ENCODE measurements at places on chromosomes 7 and 10. TPM values are rescaled to one million over a fixed set of nuclear protein-coding genes. Genes with fewer than 3 reads are reported as not detected.

GRCh38 chr7:71560354-71560995 lies 428.5 kb downstream of the GALNT17 start:
- no peaks in the 10 kb centered on the region for H3K4me1 ChIP-seq
- no peaks in the 10 kb centered on the region for H3K36me3 ChIP-seq
- no peak overlapping the region for H3K4me3 ChIP-seq
- no peak overlapping the region for H3K27ac ChIP-seq
- H3K27me3 ChIP-seq, result no peaks in the 10 kb centered on the region

GRCh38 chr7:24227603-24228359 lies 56.2 kb upstream of the NPY start:
- no peak overlapping the region for H3K27ac ChIP-seq
- no peaks in the 10 kb centered on the region for H3K4me1 ChIP-seq
- H3K4me3 ChIP-seq, result no peak overlapping the region
- H3K36me3 ChIP-seq, result no peaks in the 10 kb centered on the region

DNA sequence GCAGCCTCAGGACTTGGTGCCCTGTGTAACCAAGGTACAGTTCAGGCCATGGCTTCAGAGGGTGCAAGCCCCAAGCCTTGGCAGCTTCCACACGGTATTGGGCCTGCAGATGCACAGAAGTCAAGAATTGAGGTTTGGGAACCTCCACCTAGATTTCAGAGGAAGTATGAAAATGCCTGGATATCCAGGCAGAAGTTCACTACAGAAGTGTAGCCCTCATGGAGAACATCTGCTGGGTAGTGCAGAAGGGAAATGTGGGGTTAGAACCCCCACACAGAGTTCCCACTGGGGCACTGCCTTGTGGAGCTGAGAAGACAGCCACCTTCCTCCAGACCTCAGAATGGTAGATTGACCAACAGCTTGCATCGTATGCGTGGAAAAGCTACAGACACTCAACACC lies 3.4 kb upstream of the SEM1 start:
- DNase-seq, result no peak
- H3K4me3 ChIP-seq, result no peak overlapping the region
- no peaks in the 10 kb centered on the region for H3K36me3 ChIP-seq
- H3K27ac ChIP-seq, result no peak overlapping the region
- H3K27me3 ChIP-seq, result peaks cover 15% of the 10 kb centered on the region
- peaks cover 10% of the 10 kb centered on the region for H3K4me1 ChIP-seq

Gene ZNF804B
- total RNA-seq, result not detected

GRCh38 chr7:97468493-97468892 lies 263.4 kb upstream of the TAC1 start:
- no peaks in the 10 kb centered on the region for H3K27me3 ChIP-seq
- H3K27ac ChIP-seq, result no peak overlapping the region
- H3K4me1 ChIP-seq, result no peaks in the 10 kb centered on the region
- no peaks in the 10 kb centered on the region for H3K36me3 ChIP-seq
- no peak overlapping the region for H3K4me3 ChIP-seq

DNA sequence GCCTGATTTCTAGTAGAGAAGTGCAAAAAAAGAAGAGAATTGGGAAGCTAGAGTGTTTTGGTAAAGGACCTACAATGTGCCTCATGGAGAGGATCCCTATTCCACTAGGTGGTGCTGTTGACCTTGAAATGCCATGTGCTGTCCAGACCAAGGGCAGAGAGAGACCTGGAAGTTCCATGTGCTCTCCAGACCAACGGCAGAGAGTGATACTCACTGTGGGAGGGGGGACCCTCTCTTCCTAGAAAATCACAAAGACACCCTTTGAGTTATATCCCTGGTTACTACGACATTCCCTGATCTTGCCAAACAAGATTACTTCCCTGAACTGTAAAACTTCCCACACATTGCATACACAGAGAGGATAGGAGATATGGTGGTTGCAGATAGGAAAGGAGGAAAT lies 212.7 kb upstream of the ZNF804B start:
- H3K27me3 ChIP-seq, result no peaks in the 10 kb centered on the region
- DNase-seq, result no peak
- H3K36me3 ChIP-seq, result no peaks in the 10 kb centered on the region
- H3K4me1 ChIP-seq, result no peaks in the 10 kb centered on the region

Gene SPRN
- total RNA-seq, result not detected

DNA sequence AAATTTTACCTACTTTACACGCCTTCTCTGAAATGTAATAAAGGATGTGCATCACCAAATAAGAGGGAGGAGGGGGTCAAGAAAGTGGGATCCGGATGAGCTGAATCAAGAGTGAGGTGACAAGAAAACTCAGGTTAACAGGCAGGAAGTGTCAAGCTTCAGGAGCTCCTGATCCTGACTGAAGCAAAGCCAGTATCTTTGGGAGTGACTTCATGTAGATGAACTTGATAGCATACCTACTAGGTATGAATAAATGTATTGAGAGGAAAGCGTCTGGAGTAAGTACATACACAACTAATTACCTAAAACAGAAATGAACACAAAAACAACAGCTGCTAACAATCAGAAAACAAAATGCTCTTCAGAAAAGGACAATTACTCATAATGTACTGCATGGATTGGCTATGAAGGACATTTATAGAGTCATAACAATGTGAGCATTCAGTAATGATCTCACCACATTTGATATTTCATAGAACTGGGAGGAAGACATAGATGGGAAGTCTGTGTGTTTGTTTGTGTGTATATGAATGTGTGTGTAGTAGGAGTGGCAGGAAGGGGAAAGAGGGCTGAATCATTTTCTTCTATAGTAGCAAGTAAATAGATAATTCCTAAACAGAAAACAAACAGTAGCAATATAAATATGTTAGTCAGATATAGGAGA lies 29.4 kb downstream of the PRKG1 start:
- DNase-seq, result no peak
- H3K4me3 ChIP-seq, result no peak overlapping the region
- no peak overlapping the region for H3K27ac ChIP-seq
- no peaks in the 10 kb centered on the region for H3K27me3 ChIP-seq

Gene OR13A1
- not detected for total RNA-seq

DNA sequence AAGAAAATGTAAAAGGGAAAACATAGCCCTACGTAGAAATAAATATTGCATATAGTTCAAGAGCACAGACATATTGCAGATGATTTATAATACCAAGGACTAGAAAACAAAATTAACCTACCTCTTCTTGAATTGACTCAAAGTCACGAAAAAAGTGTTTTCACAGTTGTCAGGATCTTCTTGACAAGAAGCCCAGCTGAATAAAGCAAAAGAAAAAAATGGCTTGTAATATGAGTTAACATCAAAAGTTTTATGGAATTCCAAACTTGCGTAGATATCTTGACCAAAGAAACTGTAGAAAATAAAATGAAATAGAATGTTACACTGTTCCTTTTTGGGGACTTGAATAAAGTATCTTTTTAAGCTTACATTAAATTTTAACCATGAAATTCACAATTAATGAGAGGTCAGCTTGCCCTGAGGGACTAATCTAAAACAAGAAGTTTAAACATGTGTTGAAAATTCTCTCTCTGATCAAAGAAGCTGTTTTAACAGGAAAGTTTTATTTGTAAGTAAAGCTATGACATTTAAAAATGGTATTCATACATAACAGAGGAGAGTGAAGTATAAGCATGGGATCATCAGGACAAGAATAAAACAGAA lies 133.1 kb upstream of the SEMA3C start:
- H3K36me3 ChIP-seq, result no peaks in the 10 kb centered on the region
- no peaks in the 10 kb centered on the region for H3K27me3 ChIP-seq
- no peak for DNase-seq
- H3K27ac ChIP-seq, result no peak overlapping the region
- no peak overlapping the region for H3K4me3 ChIP-seq

- no peaks in the 10 kb centered on the region for H3K36me3 ChIP-seq
- H3K4me1 ChIP-seq, result no peaks in the 10 kb centered on the region
- no peak overlapping the region for H3K4me3 ChIP-seq
- no peaks in the 10 kb centered on the region for H3K27me3 ChIP-seq
- DNase-seq, result no peak
Measured at GRCh38 chr7:131190146-131190545, 137.5 kb upstream of the MKLN1 start.

GRCh38 chr10:97466755-97467154 lies 20.8 kb downstream of the ZDHHC16 start:
- H3K27ac ChIP-seq, result no peak overlapping the region
- peaks cover 6% of the 10 kb centered on the region for H3K36me3 ChIP-seq
- no peak overlapping the region for H3K4me3 ChIP-seq
- H3K4me1 ChIP-seq, result no peaks in the 10 kb centered on the region
- no peak for DNase-seq
- no peaks in the 10 kb centered on the region for H3K27me3 ChIP-seq

Gene ABCA13
- 0.32 TPM for total RNA-seq

Gene PON1
- total RNA-seq, result not detected

DNA sequence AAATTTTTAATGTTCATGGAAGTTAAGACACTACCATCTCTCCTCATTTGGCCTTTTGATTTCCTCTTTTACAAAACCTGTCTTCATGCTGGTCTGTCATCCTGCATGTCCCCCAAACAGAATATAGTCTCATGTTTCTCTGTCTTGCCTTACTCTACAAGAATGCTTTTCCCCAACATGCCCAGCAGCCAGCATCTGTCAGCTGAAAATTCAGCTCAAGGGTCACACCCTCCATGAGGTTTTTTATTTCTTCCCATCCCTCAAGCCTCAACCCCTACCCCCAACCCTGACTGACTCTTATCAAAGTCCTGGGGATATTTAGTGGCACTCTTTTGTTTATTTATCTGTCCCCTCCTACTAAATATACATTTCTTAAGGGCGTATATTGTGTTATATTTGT lies 202.0 kb downstream of the ANK3 start:
- no peak for DNase-seq
- peaks cover 15% of the 10 kb centered on the region for H3K4me1 ChIP-seq
- H3K4me3 ChIP-seq, result no peak overlapping the region
- H3K27me3 ChIP-seq, result no peaks in the 10 kb centered on the region
- no peak overlapping the region for H3K27ac ChIP-seq

DNA sequence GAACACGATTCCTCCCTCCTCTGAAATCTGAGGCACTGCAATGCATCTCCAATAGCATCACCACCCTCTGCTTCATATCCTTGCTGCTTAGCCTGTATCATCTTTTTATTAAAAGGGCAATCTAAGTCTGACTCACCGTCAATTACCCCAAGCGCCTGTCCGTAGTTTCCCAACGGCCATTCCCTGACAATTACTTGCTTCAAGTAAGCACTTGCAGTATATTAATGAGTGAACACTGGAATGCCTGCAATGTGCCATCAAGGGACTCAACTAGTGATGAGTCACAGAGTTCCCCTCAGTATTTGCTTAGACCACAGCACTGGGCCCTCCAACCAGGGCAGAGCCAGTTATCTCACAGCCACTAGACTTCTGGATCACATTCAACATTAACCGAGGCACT lies 19.5 kb upstream of the PPP1R3C start:
- no peaks in the 10 kb centered on the region for H3K27me3 ChIP-seq
- no peaks in the 10 kb centered on the region for H3K36me3 ChIP-seq
- no peaks in the 10 kb centered on the region for H3K4me1 ChIP-seq
- DNase-seq, result no peak
- no peak overlapping the region for H3K4me3 ChIP-seq
- no peak overlapping the region for H3K27ac ChIP-seq

Gene NEBL
- total RNA-seq, result 12.3 TPM

Gene TLX1
- total RNA-seq, result not detected

Gene ANK3
- 41.2 TPM for total RNA-seq

Gene ACSL5
- 91.6 TPM for total RNA-seq

- H3K4me1 ChIP-seq, result no peaks in the 10 kb centered on the region
- H3K4me3 ChIP-seq, result no peak overlapping the region
- no peaks in the 10 kb centered on the region for H3K27me3 ChIP-seq
- DNase-seq, result no peak
Measured at GRCh38 chr10:60314069-60314940, 75.4 kb downstream of the ANK3 start.

DNA sequence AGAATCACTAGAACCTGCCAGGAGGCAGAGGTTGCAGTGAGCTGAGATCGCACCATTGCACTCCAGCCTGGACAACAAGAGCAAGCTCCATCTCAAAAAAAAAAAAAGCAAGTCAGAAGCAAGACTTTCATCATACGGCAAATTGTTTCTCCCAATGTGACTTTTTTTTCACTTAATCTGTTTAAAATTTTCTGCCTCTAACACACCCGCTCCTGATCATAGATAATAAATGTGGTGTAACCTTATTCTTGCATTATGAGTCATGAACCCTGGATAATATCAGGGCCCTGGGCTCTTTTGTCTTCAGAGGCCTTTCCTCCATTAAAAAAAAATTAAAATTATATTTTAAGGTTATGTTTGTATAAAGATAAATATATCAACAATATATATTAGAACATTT lies 111.4 kb upstream of the JCAD start:
- H3K36me3 ChIP-seq, result no peaks in the 10 kb centered on the region
- H3K27me3 ChIP-seq, result no peaks in the 10 kb centered on the region
- H3K4me1 ChIP-seq, result no peaks in the 10 kb centered on the region
- H3K4me3 ChIP-seq, result no peak overlapping the region
- no peak overlapping the region for H3K27ac ChIP-seq

DNA sequence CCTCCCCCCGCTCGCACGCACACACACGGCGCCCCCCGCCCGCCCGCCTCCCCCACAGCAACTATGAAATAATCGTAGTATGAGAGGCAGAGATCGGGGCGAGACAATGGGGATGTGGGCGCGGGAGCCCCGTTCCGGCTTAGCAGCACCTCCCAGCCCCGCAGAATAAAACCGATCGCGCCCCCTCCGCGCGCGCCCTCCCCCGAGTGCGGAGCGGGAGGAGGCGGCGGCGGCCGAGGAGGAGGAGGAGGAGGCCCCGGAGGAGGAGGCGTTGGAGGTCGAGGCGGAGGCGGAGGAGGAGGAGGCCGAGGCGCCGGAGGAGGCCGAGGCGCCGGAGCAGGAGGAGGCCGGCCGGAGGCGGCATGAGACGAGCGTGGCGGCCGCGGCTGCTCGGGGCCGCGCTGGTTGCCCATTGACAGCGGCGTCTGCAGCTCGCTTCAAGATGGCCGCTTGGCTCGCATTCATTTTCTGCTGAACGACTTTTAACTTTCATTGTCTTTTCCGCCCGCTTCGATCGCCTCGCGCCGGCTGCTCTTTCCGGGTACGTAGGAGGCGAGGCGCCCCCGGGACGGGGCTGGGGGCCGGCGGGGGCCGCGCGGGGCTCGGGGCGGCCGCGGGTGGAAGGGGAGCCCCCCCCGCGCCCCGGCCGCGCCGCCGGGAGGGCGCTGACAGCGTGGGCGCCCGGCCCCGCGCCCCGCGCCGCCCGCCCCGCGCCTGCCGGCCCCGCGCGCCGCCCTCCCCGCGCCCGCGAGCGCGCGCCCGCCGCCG lies 441 bp downstream of the BMI1 start:
- H3K4me1 ChIP-seq, result peaks cover 68% of the 10 kb centered on the region
- H3K27me3 ChIP-seq, result peaks cover 31% of the 10 kb centered on the region
- H3K27ac ChIP-seq, result peak overlapping the region; percentile 92
- peak; percentile 61 for DNase-seq

GRCh38 chr7:101998906-101999240 lies 181.4 kb downstream of the CUX1 start:
- no peak for DNase-seq
- H3K36me3 ChIP-seq, result no peaks in the 10 kb centered on the region
- no peaks in the 10 kb centered on the region for H3K27me3 ChIP-seq
- no peaks in the 10 kb centered on the region for H3K4me1 ChIP-seq

Gene LIPF
- total RNA-seq, result not detected

Gene STEAP1
- 7.2 TPM for total RNA-seq

- no peaks in the 10 kb centered on the region for H3K36me3 ChIP-seq
- no peaks in the 10 kb centered on the region for H3K4me1 ChIP-seq
- H3K27ac ChIP-seq, result no peak overlapping the region
- no peak for DNase-seq
Measured at GRCh38 chr7:11896663-11897062, 64.7 kb upstream of the THSD7A start.

Gene LLCFC1
- not detected for total RNA-seq
